ENCODE measurements at places on chromosomes 5 and 9.

GRCh38 chr5:57745029-57745428, 262.4 kb upstream of the ACTBL2 start:
- DNase-seq, result no peak

GRCh38 chr5:67291066-67291465, 94.5 kb upstream of the CD180 start:
- DNase-seq, result no peak

- DNase-seq, result no peak
Observed at GRCh38 chr5:170525470-170526211, 21.8 kb downstream of the KCNIP1 start.

- no peak for DNase-seq
Observed at GRCh38 chr9:77851882-77852595, 179.6 kb downstream of the GNAQ start.

GRCh38 chr5:180631549-180632383, 17.6 kb downstream of the FLT4 start:
- DNase-seq, result no peak

GRCh38 chr9:81591791-81592190, 97.6 kb downstream of the TLE1 start:
- no peak for DNase-seq

All from RWPE1 (cell line).